ENCODE measurements at places on chromosomes 3 and 15.

DNA sequence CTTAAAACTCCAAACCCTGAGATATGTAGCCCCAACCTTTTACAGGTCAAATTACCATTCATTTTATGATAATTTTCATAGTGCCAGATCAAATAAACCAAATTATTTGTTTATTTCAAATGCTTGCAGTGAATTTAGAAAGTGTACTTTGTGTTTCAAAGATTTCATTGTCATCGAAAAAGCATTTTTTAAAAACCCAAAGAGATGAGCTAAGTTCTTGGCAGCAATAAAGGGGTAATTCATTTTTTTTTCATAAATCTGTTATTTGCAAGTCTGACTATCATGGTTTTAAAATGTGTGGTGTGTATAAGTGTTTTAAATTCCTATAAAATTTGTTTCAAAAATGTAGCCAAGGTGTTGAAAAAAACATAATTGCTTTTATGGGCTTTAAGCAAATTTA lies 17.2 kb downstream of the PTX3 start:
- no peak for DNase-seq

GRCh38 chr3:135009014-135009413 lies 214.0 kb downstream of the EPHB1 start:
- no peak for DNase-seq

DNA sequence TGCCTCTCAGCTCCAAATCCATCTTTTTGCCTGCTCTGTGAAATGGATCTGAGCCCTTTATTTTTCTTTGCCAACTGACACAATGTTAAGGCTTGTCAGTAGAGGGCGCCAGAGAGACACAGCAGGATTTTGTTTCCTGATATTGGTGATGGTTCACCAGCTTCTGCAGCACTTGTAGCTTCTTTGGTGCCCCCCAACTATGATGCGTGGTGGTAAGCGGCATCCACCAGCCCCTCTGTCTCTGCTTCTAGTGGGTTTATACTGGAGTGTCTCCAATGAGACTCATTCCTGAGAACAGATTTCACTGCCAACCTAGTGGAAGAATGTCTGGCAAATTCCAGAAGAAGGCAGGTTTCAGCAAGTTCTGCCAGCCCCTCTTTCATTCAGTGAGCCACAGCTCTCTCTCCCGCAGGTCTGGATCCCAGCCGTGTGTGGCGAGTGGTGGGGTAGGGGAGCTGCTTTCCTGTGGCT lies 471.9 kb upstream of the FRG2C start:
- DNase-seq: no peak

DNA sequence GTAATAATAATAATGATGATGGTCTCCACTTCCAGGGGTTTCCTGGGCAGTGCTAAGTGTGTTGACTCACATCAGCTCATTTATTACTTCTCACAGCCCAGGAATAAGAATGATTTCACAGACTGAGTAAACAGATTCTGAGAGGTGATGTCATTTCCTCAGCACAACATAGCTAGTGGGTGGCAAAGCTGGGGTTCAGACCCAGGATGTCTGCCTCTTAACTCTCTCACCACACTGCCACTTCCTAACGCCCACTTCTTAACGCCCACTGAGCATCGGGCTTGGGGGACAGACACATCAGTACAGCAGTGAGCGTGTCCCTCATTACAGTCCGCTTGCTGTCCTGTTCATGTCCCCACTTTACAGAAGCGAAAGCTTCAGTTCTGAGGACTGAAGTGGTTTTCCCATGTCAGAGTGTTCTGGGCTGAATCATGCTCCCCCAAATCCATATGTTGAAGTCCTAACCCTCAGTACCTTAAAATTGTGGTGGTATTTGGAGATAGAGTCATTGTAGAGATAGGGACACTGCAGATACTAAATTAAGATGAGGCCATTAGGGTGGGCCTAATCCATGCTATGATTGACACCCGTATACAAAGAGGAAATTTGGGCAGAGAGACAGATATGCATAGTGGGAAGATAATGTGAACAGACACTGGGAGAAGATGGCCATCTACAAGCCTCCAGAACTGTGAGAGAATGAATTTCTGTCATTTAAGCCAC lies 68.0 kb downstream of the ATP2B2 start:
- no peak for DNase-seq

DNA sequence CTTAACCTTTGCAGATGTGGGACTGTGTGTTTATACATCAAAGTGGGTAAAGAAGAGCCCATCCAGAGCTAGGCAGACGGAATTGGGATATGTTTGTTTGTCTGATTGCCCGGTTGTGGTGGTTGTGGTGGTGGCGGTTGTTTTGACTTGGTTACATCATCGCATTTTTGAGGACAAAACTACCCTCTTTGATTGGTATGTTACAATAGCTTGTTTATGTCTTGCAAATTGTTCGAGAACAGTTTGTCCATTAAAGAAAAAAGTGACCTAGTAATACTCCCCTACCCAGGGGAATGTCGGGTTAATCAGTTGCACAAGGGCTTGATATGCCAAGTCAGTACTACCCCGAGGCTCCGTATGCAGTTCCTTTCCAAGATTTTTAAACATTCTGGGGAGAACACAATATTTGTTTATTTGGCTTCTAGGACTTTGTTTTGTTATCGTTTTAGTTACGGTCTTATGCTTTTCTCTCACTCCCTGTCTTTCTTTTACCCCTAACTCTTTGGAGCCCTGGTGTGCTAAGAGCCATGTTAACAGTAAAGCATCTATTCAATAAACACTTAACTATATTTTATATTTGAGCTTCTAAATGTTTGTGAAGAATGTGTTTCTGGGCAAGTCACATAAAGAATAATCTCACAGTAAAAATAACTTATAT lies 315.4 kb downstream of the LPP start:
- no peak for DNase-seq

GRCh38 chr15:89122505-89123180 lies 34.4 kb downstream of the ABHD2 start:
- DNase-seq: no peak

DNA sequence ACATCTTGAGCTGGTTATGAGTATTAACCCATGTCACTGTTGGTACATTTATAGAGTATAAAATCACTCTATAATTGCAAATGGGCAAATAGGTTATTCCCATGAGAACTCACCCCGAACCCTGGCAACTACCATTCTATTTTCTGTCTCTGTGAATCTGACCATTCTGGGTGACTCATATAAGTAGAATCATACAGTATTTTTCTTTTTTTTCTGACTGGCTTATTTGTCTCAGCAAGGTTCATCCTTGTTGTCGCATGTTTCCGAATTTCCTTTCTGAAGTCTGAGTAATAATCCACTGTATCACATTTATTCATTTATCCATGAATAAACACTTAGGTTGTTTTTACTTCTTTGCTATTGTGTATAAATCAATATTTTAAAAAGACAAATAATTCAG lies 59.9 kb upstream of the CHRM5 start:
- no peak for DNase-seq

DNA sequence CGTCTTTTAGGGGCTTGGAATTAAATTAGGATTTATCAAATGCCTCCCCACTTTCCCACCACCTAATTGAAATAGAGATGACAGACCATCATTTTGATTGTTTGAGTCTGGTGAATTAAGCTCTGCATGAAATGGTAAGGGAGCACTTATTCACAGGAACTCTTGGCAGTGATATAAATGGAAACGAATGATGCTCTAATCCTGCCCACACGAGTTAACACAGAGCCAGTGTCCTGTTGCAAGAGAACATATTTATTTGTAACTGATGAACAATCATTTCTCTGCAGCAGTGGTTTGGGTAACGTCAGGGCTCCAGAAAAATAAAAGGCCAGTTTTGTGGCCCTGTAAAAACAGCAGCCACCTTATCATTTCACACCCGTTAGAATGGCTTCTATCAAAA lies 163.3 kb downstream of the FEZF2 start:
- DNase-seq: no peak

- DNase-seq: no peak
Observed at GRCh38 chr3:54665016-54665600, 262.8 kb downstream of the LRTM1 start.

- DNase-seq: no peak
Observed at GRCh38 chr3:106399761-106400160, 530.9 kb upstream of the CBLB start.

DNA sequence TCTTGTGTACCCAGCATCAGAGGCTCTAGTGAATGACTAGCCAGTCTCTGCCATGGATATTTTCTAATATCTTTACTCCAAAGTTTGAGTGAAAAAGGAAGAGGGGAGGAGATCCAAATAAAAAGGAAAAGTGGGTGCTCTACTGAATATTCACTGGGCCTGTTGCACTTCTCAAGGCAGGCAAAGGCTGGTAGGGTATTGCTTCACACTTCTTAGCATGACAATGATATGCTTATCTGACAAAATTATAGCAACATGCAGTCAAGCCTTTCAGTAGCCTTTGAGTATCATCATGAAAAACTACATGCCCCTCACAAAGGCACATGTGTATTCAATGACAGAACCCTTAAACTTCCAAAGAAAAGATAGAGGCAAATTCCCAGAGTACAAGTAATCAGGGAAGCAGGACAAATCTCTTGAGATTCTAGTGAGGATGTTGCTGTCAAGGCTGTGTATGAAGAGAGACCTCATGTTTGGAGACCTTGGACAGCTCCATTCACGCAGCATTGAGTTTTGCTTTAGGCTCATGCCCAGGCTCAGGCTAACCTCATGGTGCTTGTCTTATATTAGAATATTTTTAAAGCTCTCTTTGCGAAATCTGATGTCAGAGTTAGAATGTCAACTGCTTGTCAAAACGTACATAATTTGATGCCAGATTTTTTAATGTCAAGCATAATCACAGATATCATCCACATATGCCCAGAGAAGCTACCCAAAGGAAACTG lies 506.9 kb downstream of the OCA2 start:
- DNase-seq: no peak

GRCh38 chr3:130395916-130396315 lies 50.4 kb downstream of the COL6A5 start:
- no peak for DNase-seq

GRCh38 chr3:177563792-177564191 lies 366.5 kb upstream of the TBL1XR1 start:
- no peak for DNase-seq

- no peak for DNase-seq
Observed at GRCh38 chr3:143476965-143477640, 357.5 kb downstream of the CHST2 start.

DNA sequence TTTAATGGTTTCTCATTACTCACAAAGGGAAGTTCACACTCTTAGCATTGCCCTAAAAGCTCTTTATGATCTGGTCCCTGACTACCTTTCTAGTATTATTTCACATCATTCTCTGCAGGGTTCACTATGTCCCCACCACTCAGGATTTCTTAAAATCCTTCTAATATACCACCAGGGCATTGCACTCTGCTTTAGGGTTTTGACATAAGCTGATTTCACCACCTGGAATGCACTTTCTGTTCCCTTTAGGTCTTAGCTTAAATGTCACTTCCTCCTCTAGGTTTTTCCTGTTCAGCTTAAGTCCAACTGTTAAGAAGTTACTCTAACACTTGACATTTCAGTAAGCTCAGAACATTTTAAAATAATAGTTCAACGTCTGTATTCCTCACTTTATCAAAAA lies 81.7 kb downstream of the HCN4 start:
- no peak for DNase-seq

GRCh38 chr15:63402498-63403253 lies 21.0 kb upstream of the CA12 start:
- DNase-seq: no peak

DNA sequence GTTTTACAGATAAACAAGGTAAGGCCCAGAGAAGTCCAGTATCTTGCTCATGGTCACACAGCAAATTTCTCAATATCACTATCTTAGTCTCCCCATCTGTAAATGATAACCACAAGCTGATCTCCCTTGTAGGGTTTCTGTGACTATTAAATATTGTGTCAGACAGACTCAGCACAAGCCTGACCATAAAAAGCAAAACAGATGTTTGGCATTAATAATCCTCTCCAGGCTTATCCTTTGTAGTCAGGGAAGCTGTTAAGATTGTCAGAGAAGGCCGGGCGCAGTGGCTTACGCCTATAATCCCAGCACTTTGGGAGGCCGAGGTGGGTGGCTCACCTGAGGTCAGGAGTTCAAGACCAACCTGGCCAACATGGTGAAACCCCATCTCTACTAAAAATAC lies 173.2 kb upstream of the PRICKLE2 start:
- no peak for DNase-seq

GRCh38 chr15:78879517-78880241 lies 7.0 kb downstream of the MORF4L1 start:
- DNase-seq: no peak

DNA sequence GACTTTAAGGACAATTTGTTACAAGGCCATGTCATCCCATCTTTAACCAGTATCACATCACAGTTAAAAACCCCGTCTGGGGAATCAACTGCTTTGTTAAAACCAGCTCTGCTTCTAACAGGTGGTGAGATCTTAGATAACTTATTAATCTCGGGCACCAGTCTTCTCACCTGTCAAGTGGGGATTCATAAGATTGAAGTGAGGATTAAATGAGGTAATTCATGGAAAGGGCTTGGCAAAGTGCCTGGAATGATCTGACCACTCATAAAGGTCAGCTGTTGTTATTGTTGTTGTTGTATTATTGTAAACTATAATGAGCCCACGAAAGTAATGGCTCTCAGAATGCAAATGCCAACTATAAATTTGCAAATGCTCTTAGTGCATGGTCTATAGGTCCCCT lies 30.1 kb upstream of the SLC24A5 start:
- no peak for DNase-seq

GRCh38 chr3:179088306-179088705 lies 16.7 kb upstream of the ZMAT3 start:
- DNase-seq: no peak

DNA sequence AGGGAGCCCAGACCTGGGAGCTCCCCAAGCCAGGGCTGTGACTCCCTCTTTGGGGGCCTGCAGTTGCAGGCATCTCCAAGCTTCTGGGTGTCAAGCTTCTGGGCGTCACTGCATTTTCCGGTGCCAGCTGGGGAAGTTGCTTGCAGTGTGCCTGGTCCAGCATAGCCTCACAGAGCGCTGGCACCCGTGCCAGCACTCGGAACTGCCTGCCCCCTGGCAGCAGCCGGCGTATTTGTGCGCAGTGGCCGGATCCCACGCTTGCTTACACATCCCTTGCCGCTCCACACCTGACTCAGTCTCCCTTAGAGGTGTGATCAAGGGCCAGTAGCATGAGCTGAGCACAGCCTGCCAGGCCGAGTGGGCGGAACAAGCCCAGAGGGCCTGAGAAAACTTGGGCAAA lies 37.0 kb downstream of the COMMD2 start:
- no peak for DNase-seq

All from dorsolateral prefrontal cortex (tissue), 122 donors.